ENCODE measurements at places on chromosomes 12 and 14. TPM values are rescaled to one million over a fixed set of nuclear protein-coding genes. Genes with fewer than 3 reads are reported as not detected.
A peak's percentile ranks its signal among the peaks of the same experiment; 100 is the strongest.

The MAP3K9 gene
- 2.6 TPM for total RNA-seq

GRCh38 chr12:88591343-88591742 is 11.1 kb upstream of the KITLG start:
- DNase-seq = no peak

The SLCO1B1 gene
- total RNA-seq = not detected

The ORAI1 gene
- total RNA-seq = 1.7 TPM

The TMBIM6 gene
- 293 TPM for total RNA-seq

The NEDD8 gene
- 68.6 TPM for total RNA-seq

GRCh38 chr12:71904629-71905028 is 34.0 kb upstream of the TPH2 start:
- peak; percentile 11 for DNase-seq

- DNase-seq = peak; percentile 27
These were observed 459.5 kb downstream of the RMST start for GRCh38 chr12:97921979-97922722.

DNA sequence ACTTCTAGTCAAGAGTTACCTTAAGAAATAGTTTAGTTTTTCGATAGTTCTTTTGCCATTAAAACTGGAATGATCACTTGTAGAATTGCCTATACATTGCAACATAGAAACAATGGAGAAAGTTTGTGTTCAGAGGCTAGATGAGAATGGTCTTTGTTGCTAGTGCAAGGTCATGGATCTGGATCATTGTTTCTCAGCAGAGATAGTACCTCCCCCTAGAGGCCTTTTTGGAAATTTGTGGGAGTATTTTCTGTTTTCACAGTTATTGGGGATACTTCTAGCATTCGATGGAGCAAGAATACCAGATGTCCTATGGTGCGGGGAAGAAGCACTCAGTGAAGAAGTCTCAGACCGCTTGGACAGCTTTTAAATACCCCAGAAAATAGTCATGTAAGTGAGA is 138.8 kb upstream of the HMGA2 start:
- no peak for DNase-seq

DNA sequence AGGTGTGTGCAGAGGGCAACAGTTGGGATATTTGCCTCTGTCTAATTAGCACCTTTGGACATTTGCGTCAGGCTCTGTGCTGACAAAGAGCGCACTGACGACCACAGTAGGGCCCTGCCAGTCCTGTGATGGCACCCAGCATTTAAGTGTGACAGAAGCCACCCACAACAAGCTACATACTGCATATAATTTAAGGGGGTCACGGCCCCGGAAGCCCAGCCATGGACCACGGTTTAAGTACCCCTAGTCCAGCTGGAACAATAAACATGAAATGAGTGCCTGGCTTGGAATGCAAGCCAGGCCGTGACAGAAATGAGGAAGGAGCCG is 16.8 kb upstream of the DYNC1H1 start:
- no peak for DNase-seq

The PNP gene
- 13.7 TPM for total RNA-seq

DNA sequence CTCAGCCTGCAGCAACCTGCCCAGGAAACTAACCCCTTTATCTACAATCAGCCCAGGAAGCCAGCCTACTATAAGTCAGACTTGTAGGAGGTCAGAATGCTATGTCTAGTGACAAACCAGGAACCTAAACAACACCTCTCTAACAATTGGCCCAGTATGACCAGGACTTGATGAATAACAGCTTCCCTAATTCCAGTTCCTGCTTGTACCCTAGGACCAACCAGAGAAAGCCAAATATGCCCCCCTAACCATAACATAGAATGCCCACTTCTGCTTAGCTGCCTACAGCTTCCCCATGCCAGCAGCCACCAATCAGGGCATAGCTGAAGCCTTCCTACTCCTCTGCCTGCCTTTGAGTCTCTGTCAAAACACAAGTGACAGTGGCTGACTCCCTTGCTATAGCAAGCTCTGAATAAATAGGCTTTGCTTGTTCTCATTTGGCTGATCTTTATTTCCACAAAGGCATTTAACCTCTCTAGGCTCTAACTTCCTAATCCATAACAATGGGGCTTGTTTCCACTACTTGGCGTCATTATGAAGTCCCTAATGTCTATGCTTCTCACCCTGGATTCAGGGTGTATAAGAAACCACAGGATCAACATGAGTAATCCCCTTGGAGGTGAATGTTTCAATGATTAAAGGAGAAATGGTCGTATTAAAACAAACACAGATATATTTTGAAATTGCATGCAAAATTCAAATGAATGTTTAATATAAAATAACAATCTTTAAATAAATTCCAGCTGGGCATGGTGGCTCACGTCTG is 220.2 kb downstream of the ANO6 start:
- DNase-seq = peak; percentile 4

The CEP128 gene
- 8.9 TPM for total RNA-seq

Data from umbilical cord (tissue), 2 donors.